ENCODE measurements at places on chromosomes 3 and 15.

DNA sequence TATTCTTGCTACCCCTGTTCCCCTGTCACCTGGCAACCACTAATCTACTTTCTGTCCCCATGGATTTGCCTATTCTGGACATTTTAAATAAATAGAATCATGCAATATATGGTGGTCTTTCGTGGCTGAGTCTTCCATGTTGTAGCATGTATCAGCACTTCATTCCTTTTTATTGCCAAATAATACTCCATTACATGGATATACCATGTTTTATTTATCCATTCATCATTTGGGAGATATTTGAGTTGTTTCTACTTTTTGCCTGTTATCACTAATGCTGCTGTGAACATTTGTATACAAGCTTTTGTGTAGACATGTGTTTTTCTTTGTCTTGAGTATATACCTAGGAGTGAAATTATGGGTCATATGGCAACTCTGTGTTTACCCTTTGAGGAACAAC, 50.6 kb downstream of the NR2C2 start:
- DNase-seq, result no peak

- no peak for DNase-seq
These were observed 18.9 kb downstream of the CDCP1 start for GRCh38 chr3:45127130-45127822.

DNA sequence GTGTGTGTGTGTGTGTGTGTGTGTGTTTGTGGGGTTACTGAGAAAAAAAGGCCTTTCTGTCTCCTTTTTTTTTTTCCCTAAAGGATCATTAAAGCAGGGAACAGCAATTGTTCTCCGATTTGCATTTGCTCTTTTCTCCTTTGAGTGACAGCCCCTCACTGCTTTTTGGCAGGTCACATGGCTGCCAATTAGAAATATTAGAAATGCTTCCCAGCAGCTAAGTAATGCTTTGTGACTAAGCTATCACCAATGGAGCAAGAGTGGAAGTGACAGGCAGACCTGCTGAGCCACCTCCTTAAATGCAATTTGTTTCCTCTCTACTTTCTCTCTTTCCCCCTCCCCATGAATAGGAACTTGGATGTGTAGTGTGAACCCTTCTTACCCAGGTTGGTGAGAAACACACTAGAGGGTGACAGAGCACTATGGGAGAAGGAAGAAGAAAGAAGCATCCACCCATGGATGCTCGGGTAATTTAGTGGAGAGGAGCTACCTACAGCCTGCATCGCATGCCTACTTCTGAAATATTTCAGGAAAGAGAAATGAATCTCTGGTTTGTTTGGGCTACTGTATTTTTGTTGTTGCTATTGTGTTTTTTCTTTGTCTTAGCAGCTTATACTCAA, 165.2 kb upstream of the PDZRN3 start:
- DNase-seq, result no peak

DNA sequence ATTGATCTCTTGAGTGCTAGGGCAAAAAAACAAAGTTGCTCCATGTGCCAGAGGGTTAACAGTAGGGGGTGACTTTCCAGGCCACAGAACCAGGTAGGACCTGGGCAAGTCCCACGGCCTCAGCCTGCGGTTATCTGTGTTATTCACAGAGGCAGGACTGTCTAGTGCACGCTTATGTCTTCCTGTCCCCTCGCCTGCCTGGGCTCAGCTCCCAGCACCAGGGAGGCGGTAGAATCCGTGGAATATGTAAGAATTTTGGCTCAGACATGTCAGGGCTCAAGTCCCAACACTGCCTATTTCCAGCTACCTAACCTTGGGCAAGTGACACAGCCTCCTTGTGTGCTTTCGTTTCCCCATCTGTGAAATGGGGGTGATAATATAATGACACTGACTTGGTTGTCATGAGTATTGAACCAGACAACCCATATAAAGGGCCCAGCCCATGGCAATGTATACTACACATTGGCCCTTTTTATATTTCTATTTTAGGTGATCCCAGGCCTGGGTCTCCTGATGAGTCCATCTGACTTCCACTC, 44.3 kb upstream of the FLNB start:
- DNase-seq, result no peak

GRCh38 chr3:39021029-39021428, 30.7 kb downstream of the SCN11A start:
- DNase-seq, result no peak

DNA sequence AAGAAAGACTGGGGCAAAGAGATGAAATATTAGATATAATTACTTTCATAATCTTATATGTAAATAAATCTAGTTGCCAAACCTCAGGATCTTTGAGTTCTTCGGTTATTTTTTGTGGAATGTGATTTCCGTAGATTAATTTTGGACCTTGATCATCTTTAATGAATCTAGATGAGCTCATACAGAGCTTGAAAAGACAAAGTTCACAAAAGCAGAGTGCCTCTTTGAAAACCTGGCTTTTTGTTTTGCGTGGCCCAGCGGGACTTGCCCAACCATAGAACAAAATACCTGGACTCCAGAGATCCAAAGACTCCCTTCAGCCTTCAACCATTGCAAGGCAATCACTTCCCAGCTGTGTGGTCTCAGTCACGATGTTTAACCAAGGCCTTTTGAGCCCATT, 54.8 kb upstream of the CHST2 start:
- no peak for DNase-seq

Measured in naive thymus-derived CD8-positive, alpha-beta T cell (primary cell).